ENCODE measurements at places on chromosomes 5 and 9.

- DNase-seq, result no peak
Observed at GRCh38 chr5:31135542-31135941, 57.9 kb upstream of the CDH6 start.

- no peak for DNase-seq
Observed at GRCh38 chr5:94983861-94984535, 300.9 kb downstream of the MCTP1 start.

DNA sequence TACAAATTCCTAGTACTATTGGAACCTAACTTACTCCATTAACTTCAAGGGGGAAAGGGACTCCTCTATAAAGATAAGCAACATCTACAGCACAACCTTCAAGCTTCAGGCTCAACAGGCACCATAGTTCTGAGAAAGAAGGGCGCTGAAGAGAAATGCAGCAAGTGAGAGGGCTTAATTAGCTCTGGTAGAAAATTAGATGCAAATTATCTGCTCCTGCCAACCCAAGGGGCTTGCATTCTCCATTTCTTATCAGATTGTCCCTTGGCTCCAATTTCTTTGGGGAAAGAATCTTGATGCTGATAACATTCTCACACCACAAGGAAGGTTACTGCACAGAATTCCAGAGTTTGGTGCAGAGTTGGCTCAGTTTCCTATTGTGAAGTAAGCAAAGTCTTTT, 214.6 kb downstream of the GABRG2 start:
- no peak for DNase-seq

- DNase-seq, result no peak
Observed at GRCh38 chr9:91208419-91208745, 153.3 kb downstream of the AUH start.

DNA sequence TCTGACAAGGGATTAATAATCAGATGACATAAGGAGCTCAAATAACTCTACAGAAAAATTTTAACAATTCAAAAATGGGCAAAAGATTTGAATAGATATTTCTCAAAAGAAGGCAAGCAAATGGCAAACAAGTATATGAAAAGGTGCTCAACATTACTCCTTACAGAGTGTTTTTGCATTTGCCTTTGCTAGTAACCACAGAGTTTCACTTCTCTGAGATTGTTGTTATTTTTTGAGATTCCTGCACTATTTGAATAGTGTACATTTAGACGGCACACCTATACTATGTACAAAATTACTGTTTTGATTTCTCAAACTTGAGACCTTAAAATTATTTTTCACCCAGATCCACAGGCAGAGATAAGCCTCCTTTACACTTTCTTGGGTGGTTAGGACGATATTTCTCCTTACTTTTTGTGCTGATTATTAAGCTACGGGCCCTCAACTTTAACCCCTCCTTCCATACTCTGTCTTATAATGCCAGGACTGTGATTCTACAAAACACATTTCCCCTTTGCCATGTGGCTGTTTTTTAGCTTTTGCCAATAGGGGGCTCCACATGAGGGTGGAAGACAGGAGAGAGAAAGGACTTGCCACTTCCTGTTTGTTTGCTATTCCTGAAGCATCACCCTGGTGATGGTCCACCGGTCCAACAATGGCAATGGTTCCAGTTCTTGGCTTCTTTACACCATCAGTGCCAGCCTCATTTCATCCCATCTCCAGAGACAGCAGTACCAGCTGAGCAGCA, 65.0 kb upstream of the DAP start:
- no peak for DNase-seq

DNA sequence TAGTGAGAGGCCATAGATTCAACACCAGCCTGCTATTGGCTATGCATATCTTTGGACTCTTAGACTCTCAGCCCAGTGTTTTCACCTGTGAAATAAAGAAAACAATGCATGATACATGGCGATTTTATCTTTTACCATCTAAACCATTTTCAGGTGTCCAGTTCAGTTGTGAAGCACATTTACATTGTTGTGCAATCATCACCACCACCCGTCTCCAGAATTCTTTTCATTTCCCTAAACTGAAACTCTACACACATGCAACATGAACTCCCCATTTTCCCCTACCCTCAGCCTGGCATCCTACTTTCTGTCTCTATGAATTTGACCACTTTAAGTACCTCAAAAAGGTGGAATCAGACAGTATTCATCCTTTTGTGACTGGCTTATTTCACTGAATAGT, 420.6 kb downstream of the MED10 start:
- DNase-seq, result no peak

DNA sequence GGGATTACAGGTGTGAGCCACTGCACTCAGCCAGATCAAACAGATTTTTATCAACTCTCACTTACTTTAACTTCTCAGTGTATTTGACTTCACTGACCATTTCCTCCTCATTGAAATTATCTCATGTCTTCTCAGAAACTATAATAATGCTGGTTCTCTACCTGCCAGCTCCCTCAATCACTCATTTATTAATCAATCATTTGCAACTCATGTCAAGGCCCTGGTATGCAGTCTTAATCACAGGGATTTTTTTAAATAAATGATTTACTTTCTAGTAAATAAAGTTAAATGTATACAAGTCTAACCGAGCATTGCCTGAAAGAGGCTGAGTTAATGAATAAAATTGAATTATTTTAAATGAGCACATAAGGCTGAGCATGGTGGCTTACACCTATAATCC, 63.3 kb downstream of the PLPP1 start:
- no peak for DNase-seq

GRCh38 chr9:21872696-21873095, 70.3 kb downstream of the MTAP start:
- no peak for DNase-seq

DNA sequence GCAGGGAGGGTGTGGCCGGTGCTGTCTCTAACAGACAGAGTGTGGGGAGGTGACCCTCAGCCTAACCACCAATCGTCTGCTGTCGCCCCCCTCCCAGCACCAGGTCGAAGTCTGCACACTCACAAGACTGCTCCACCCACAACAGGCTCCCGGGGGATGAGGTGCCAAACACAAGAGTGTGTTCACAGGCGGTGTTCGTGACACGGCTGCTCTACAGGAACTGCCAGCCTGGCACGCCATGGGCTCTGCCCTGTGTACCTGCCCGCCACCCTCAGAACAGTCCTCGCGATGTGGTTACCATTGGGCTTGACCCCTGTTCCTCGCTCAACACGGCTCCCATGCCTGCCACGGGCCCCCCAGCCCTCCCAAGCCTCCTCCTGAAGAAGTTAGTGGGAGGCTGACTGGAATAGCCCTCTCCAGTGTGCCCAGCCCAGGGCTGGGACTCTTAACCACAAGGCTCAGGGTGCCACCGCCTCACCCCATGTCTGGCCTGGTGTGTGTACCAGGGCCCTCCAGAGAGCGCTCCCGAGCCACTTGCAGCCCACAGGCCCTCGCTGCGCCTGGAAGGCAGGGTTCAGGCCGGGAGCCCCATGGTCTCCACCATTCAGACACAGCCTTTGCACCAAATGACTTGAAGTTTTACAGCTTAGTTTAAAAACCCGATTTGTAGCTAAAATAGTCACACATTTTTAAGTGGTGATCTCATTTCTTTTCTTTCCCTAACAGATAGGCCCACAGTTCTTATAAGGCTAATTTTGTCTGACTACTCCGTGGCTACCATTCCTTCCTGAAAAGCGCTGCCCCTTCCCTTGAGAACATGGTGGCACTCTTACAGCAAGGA, 102.5 kb downstream of the CAMSAP1 start:
- DNase-seq, result no peak

- no peak for DNase-seq
Observed at GRCh38 chr5:139566611-139567010, 5.5 kb downstream of the UBE2D2 start.

- no peak for DNase-seq
Observed at GRCh38 chr5:139133282-139133681, 64.9 kb downstream of the SIL1 start.

DNA sequence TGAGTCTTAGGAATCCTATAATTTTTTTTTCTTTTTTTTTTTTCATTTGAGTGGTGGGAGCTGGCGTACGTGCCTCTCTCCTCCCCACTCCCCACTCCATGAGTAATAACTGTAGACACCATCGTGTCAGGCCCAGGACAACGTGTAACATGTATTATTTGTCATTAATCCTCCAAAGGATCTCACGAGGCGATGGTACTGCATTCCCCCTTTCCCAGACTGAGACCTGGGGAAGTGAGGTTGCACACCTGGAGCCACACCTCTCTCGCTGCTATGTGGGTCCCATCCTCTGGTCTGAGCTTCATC, 6.1 kb upstream of the IER5L start:
- no peak for DNase-seq

GRCh38 chr5:168950241-168950951, 350.5 kb downstream of the SLIT3 start:
- no peak for DNase-seq

GRCh38 chr5:84602371-84602771, 217.7 kb upstream of the EDIL3 start:
- no peak for DNase-seq

DNA sequence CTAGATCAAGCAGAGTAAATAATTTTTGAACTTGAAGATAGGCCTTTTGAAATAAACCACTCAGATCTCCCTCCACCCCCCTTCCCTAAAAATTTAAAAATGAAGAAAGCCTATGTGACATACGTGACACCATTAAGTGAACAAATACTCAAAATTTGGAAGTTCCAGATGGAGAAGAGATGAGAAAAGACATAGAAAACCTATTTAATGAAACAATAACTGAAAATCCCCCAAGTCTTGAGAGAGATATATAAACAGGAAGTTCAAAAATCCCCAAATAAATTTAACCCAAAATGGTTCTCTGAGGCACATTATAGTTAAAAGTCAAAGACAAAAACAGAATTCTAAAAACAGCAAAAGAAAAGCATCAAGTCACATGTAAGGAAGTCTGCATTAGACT, 428.6 kb downstream of the PSAT1 start:
- DNase-seq, result no peak

GRCh38 chr9:19901586-19901985, 112.7 kb upstream of the SLC24A2 start:
- no peak for DNase-seq

GRCh38 chr9:137456061-137456863, 2.9 kb downstream of the NSMF start:
- DNase-seq, result no peak

- no peak for DNase-seq
Observed at GRCh38 chr9:132094314-132094791, 14.7 kb upstream of the MED27 start.

DNA sequence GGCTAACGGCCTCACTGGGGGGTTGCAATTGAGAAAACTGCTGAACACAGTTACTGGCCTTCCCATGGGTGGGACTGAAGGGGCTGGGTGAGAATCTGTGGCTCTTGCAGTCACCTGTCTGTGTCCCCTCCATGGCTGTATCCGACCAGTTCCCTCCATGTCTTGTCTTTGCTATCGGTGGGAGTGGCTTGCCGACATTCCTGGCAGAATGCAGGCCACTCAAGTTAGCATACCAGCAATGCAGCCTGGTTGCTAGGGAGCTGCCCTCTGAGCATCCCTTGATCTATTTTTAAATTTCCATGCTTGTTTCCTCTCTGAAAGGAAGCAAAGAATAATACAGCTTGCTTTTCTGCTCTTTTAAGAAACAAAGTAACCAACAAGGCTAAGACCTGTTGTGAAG, 1509.7 kb upstream of the WWC1 start:
- DNase-seq, result no peak
